Urothelium cell line (cell line): ENCODE measurements at places on chromosomes 5 and 9.

DNA sequence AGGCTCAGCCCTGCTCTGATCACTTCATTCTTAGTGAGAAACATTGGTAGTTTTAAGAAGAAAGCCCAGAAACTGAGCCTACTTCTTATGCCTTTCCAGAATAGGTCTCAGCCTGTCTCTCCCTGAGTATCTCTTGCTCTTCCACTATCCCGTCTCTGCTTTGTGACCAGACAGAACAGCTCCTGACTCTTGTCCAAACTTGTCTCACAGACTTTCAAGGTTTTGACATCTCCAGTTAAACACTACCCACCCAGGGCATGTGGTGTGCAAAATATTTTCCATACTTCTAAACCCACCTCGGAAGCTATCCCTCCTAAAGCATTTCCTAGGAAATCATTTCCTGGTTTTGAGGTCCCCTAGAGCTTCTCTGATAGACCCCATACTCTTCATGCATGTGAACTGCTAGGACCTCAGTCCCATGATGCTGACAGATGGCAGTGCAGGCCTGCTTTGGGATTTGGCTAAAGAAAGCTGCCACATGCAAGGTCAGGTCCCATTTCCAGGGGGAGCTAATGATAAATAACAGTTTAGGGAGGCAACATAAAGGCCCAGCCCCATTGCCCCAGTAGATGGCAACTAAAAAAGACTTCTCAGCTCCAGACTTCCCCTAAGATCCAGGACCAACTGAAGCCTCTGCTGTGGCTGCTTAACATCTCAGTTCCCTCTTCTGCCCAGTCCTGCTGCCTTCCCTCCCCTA is 211.5 kb downstream of the MED10 start:
- DNase-seq, result no peak

GRCh38 chr9:72982146-72982799 is 29.4 kb upstream of the ALDH1A1 start:
- no peak for DNase-seq

DNA sequence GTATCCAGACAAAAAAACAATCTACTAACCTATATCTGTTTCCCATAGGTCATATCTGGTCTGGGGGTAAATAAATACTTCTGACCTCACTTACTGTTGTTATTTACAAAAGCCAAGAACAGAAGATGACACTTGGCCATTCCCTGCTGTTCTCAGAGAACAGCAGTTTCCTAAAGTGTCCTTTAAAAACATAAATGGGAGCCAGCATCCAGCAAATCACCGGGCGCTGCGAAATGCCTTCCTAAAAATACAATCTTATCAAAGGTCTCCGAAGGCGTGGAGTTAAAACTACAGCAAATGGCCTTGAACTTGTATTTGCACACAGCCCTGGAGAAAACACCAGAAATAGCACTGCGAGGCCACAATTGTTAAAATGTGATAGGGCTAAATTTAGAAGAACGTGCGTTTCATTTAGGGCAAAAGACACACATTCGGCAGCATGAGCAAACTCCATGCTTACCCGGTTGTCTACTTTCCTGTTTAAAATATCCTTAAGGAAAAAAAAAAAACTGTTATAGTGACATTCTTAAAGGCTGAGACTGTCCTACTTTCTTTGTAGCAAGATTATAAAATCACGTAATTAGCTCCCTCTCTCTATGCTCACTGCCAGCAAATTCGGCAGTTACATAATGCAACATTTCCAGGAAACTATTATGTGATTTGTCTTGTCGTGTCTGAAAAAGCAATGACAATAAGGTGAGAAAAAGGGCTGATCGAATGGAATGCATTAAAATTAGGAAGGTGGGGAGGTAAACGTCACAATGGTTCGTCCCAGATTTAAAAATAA is 1.5 kb downstream of the NFIL3 start:
- DNase-seq, result no peak

GRCh38 chr5:33270671-33271070 is 170.1 kb upstream of the TARS1 start:
- DNase-seq, result no peak

- DNase-seq, result no peak
Measured at GRCh38 chr5:158198636-158199035, 339.7 kb upstream of the CLINT1 start.

DNA sequence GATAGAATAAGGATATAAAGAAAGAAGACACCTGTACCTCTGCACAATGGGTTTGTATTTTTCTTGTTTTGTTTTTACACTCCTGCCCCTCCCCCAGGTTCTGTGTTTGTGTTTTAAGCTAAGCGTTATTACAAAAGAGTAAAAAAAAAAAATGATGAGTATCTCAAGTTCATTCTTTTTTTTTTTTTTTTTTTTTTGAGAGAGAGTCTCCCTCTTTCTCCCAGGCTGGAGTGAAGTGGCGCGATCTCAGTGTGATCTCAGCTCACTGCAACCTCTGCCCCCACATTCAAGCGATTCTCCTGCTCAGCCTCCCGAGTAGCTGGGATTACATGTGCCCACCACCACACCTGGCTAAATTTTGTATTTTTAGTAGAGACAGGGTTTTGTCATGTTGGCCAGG is 29.4 kb upstream of the RAI14 start:
- no peak for DNase-seq

- DNase-seq, result no peak
Measured at GRCh38 chr5:31934156-31934555, 240.0 kb downstream of the GOLPH3 start.

DNA sequence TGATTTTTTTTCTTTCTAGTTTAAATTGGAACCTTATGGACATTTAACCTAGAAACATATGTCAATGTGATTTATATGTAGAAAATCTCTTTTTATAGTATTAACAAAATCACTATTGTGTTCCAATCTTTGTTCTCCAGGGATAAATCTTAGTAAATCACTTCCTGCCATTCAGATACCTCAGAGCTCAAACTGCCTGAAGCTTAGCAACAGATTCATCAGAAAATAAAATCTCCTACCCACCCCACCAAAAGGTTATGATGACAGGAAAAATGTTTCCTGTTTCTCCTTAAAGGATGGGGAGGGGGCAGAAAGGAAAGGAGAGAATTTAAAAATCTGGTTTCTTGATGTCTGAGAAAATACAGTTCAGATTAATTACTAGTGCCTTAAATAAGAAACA is 105.0 kb upstream of the TUT7 start:
- no peak for DNase-seq

- no peak for DNase-seq
Measured at GRCh38 chr5:84790406-84790805, 405.7 kb upstream of the EDIL3 start.

DNA sequence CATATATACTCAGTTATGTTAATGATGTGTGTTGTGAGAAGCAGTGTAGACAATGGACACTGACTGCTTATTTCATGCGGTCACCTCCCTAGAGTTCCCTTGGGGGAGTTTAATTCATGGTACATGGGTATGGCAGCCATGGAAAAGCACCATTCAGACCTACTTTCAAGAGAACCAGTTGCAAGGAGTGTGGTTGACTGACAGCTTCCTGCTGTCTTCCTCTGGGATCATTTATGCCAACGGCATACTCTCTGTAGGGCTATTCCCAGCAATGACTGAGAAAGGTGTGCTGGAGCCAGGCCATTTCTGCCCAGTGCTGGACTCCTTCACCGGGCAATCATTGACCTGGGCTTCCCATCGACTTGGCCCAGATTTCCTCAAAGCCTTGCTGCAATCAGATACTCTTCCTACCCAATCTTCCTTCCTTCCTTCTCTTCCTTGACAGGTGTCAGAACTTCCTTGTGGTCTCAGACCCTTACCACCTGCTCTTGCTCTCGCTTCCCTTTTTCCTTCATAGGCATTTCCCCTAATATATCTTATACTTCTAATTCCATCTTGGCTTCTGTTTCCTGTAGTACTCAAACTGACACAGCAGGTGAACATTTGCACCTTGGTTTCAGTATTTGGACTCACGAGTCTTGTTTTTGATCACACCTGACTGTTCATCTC is 3.4 kb upstream of the CLINT1 start:
- no peak for DNase-seq
